ENCODE measurements at places on chromosomes 4 and X. TPM values are rescaled to one million over a fixed set of nuclear protein-coding genes. Genes with fewer than 3 reads are reported as not detected.
A peak's percentile ranks its signal among the peaks of the same experiment; 100 is the strongest.

Gene CCNG2
- 67.0 TPM for total RNA-seq

- H3K4me1 ChIP-seq, result no peaks in the 10 kb centered on the region
- no peak for DNase-seq
- no peaks in the 10 kb centered on the region for H3K27me3 ChIP-seq
- H3K4me3 ChIP-seq, result no peak overlapping the region
Observed at GRCh38 chr4:149951152-149951900, 126.9 kb upstream of the DCLK2 start.

DNA sequence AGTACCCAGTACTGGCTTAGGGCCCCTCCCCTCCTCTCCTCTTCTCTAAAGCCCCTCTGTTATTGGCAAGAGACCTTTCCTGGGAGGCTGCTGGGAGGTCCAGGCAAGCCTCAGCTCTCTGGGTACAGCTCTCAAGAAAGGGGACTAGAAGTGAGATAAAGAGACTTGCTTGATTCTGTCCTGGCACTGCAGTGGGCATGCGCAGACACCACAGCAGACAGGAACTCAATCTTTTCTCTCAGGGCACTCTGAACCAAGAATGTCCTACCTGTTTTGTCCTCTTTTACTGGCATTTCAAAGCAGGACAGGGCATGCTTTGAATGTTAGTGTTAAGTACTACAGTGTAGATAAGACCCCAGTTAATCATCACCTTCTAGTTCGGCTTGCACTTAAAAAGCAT, 74.9 kb downstream of the NYX start:
- no peaks in the 10 kb centered on the region for H3K4me1 ChIP-seq
- H3K27me3 ChIP-seq, result no peaks in the 10 kb centered on the region
- H3K27ac ChIP-seq, result no peak overlapping the region
- no peak for DNase-seq

DNA sequence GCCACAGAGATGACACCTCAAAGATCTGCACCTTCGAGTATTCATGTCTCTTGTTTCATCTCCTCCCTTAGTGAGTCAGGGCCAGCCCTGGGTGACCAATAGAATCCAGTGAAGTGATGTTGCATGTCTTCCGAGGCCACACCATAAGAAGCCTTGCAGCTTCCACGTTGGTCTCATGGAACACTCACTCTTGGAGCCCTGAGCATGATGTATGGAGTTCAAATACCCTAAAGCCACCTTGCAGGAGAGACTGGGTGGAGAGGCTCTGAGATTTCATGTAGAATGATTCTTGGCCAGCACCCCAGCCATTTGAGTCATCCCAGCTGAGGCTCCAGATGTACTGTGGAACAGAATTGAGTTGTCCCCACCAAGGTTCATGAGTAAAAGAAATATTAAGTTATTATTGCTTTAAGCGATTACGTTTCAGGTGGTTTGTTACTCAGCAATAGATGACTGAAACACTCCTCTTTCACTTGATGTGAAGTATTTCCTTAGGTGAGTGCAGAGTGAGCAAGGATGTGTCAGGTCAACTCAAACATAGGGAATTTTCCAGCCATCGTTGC, 5.0 kb upstream of the RP2 start:
- no peak overlapping the region for H3K4me3 ChIP-seq
- H3K36me3 ChIP-seq, result no peaks in the 10 kb centered on the region
- no peak overlapping the region for H3K27ac ChIP-seq
- no peaks in the 10 kb centered on the region for H3K4me1 ChIP-seq

DNA sequence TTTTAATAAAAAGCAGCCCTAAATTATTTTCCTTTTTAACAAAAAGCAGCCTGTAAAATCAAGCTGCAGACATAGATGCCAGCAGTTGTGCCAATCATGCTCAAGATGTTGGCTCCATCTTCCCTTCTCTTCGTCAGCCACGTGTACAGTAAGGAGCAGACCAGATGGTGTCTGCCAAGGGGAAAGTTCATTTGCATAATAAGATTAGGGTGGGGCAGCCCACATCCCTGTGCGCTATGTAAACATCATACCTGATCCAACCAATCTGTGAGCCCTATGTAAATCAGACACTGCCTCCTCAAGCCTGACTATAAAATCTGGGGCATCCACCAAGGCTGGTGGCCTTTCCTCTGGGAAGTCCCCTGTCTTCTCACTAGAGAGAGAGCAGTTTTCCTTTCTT, 23.1 kb upstream of the C1GALT1C1 start:
- peaks cover 2% of the 10 kb centered on the region for H3K4me1 ChIP-seq
- no peaks in the 10 kb centered on the region for H3K27me3 ChIP-seq
- no peak for DNase-seq
- no peak overlapping the region for H3K27ac ChIP-seq
- no peak overlapping the region for H3K4me3 ChIP-seq

GRCh38 chr4:57094832-57095223, 15.4 kb downstream of the IGFBP7 start:
- no peaks in the 10 kb centered on the region for H3K27me3 ChIP-seq
- no peak overlapping the region for H3K4me3 ChIP-seq
- no peak for DNase-seq
- H3K27ac ChIP-seq, result no peak overlapping the region

- H3K27ac ChIP-seq, result no peak overlapping the region
- no peaks in the 10 kb centered on the region for H3K27me3 ChIP-seq
- no peak overlapping the region for H3K4me3 ChIP-seq
Observed at GRCh38 chr4:29538889-29539646, 1181.1 kb upstream of the PCDH7 start.

GRCh38 chrX:139971394-139971749, 6.1 kb upstream of the CXorf66 start:
- H3K4me1 ChIP-seq, result no peaks in the 10 kb centered on the region
- H3K4me3 ChIP-seq, result no peak overlapping the region
- H3K27me3 ChIP-seq, result peaks cover 1% of the 10 kb centered on the region
- H3K36me3 ChIP-seq, result no peaks in the 10 kb centered on the region

DNA sequence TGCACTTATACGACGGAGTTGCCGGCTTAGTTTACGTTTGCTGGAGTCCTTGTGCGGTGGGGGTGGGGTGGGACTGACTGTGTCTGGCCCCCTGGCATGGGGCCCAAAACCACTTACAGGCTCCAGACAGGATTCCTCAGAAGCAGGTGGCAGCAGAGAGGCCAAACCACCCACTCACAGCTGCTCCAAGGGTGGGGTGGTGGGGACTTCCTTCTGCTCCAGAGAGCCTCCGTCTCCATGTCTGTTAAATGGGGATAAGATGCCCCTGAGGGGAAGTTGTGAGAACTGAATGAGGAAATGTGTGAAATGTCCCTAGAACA, 36.7 kb downstream of the PSAPL1 start:
- peaks cover 7% of the 10 kb centered on the region for H3K27me3 ChIP-seq
- H3K27ac ChIP-seq, result no peak overlapping the region
- no peaks in the 10 kb centered on the region for H3K4me1 ChIP-seq
- no peak for DNase-seq
- no peak overlapping the region for H3K4me3 ChIP-seq

- no peak overlapping the region for H3K27ac ChIP-seq
- H3K4me3 ChIP-seq, result no peak overlapping the region
- no peak for DNase-seq
- no peaks in the 10 kb centered on the region for H3K36me3 ChIP-seq
- no peaks in the 10 kb centered on the region for H3K27me3 ChIP-seq
- no peaks in the 10 kb centered on the region for H3K4me1 ChIP-seq
Observed at GRCh38 chr4:114396808-114397207, 201.8 kb upstream of the UGT8 start.

- no peak overlapping the region for H3K27ac ChIP-seq
- peak; percentile 51 for DNase-seq
- H3K36me3 ChIP-seq, result no peaks in the 10 kb centered on the region
- no peaks in the 10 kb centered on the region for H3K4me1 ChIP-seq
- H3K4me3 ChIP-seq, result no peak overlapping the region
- no peaks in the 10 kb centered on the region for H3K27me3 ChIP-seq
Observed at GRCh38 chrX:131677655-131678628, 134.1 kb downstream of the OR13H1 start.
